Activated CD4-positive, alpha-beta T cell treated with anti-CD3 and anti-CD28 coated beads, Interleukin-2, amount 50 U/mL, for 16 hours (primary cell): ENCODE measurements at places on chromosomes 12 and 14.

- DNase-seq = no peak
These were observed 72.6 kb upstream of the TCL1A start for GRCh38 chr14:95786566-95786965.

DNA sequence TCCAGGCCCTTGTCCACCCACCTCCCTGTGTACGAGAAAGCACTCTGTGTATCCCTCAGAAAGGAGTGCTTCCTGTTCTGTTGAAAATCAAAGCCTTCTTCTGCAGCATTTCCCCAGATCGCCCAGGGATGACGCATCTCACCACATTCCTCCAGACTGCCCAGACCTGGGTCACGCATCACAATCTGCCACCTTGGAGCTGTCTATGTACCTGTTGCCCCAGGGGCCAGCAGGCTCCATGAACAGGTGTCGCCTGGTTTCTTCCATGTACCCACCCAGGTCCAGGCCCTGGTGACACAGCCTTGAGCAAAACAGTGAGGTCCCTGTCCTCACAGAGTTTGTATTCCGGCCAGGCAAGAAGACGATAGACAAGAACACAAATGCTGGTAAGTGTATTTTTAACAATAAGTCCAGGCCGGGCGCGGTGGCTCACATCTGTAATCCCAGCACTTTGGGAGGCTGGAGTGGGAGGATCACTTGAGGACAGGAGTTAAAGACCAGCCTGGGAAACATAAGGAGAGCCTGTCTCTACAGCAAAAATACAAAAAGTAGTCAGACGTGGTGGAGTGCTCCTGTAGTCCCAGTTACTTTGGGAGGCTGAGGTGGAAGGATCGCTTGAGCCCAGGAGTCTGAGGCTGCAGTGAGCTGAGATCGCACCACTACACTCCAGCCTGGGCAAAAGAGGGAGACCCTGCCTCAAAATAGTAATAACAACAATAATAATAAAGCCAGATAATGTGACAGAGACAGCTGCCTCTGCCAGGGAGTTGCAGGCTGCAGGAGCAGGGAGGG, 6.8 kb upstream of the PPP1R13B start:
- no peak for DNase-seq

GRCh38 chr14:35669782-35670181, 135.8 kb downstream of the INSM2 start:
- no peak for DNase-seq

GRCh38 chr14:74737753-74738325, 24.9 kb downstream of the FCF1 start:
- DNase-seq = no peak

- no peak for DNase-seq
These were observed 18.0 kb upstream of the TCP11L2 start for GRCh38 chr12:106284358-106285105.

GRCh38 chr12:6125310-6125608, 789 bp upstream of the VWF start:
- no peak for DNase-seq

- peak; percentile 54 for DNase-seq
These were observed 2.4 kb upstream of the NAB2 start for GRCh38 chr12:57086493-57087009.

GRCh38 chr14:76971549-76971948, 57.0 kb downstream of the IRF2BPL start:
- DNase-seq = no peak

- no peak for DNase-seq
These were observed 41.9 kb upstream of the RD3L start for GRCh38 chr14:103984196-103984595.

DNA sequence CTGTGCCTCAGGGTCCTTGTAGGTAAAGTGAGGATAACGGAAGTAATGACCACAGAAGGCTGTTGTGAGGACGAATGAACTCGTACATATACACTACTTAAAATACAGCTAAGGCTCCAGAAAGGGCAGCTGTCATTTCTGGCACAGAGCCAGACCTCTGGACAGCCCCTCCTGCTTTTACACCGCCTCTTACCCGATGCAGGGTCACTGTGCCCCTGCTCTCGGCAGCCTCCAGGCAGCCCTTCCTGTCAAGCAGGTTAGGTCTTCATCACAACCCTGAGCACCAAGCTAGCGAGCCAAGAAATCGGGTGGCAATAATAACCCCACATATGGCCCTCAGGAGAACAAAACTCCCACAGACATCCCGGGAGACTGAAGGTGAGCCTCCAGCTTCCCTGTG, 8.5 kb downstream of the TMEM229B start:
- DNase-seq = no peak

GRCh38 chr12:53558631-53559030, 51.3 kb upstream of the NPFF start:
- no peak for DNase-seq

- DNase-seq = no peak
These were observed 28.9 kb upstream of the TSPAN8 start for GRCh38 chr12:71186571-71187288.

GRCh38 chr12:91910871-91911388, 234.7 kb downstream of the BTG1 start:
- DNase-seq = no peak

DNA sequence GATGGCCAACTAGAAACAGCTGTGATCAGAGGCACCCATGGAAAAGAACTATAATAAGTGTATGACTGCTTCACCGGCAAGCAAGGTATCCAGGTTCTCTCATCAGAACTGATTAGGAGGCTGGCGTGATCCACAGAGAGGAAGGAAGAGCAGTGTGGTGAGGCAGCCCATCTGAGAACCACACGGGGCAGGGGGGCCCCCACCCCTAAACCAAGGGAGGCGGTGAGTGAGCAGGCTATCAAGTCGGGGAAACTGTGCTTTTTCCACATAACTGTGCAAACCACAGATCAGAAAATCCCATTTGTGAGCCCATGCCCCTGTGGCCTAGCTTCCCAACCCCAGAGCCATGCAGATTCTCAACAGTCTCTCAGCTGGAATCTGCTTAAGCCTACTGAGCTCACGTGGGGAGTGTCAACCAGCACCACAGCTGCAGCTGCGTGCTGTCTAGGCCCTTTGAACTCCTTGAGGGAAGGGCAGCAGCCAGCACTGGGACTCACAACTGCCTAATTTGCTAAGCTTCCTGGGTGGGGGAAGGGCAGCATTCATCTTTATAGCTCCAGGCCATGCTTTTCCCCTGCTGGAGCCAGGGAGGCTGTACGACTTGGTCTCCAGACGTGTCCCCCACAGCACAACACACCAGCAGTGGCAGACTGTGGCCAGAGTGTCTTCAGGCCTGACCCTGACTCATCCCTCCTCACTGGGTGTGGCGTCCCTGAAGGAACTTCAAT, 444.4 kb upstream of the ATP2B1 start:
- no peak for DNase-seq
